ENCODE measurements at places on chromosomes 11 and 22.

DNA sequence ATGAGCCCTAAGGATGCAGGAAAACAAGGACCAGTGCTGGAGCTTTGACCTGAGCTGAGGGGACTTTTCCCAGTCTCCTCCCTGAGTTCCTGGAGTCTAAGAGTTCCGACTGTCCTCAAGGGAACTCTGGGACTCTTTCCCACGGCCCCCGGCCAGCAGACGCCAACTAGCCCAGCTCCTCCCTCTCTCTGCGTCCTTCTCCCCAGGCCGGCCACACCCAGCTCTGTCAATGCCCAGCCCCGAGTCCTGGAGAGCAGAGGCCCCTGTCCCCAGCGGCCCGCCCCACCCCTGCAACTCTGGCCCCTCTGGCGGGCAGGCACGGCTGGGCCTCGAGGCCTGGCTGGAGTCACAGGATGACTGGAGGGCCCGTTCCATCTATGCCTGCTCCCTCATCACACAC lies 29.8 kb downstream of the NECTIN1 start:
- DNase-seq = no peak

GRCh38 chr11:23988381-23989006 lies 508.4 kb upstream of the LUZP2 start:
- no peak for DNase-seq

GRCh38 chr11:84691830-84692229 lies 935.3 kb downstream of the DLG2 start:
- no peak for DNase-seq

DNA sequence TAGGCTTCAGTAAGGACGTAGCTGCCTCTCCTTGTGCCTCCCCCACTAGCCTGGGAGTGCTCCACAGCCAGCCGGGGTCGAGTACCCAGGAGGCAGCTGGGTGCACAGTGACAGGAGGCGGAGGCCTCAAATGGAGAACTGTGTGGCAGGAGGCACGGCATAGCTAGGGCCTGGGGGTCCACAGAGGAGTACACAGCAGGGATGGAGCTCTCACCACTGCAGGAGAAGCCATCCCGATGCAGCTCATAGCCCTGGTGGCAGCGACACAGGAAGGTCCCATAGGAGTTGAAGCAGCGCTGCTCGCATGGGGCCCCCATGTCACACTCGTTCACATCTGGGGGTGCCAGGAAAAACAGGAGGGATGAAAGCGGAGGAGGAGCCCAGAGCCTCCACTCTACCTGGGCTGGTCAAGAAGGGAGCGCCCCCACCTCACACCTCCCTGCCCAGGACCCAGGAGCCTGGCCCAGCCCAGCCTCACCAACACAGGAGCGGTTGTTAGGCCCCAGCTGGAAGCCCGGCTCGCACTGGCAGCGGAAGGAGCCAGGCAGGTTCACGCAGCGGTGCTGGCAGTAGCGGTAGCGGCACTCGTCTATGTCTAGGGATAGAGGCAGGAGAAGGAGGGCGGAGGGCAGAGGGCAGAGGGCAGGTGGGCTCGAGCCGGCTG lies 2.8 kb downstream of the EFEMP2 start:
- no peak for DNase-seq

DNA sequence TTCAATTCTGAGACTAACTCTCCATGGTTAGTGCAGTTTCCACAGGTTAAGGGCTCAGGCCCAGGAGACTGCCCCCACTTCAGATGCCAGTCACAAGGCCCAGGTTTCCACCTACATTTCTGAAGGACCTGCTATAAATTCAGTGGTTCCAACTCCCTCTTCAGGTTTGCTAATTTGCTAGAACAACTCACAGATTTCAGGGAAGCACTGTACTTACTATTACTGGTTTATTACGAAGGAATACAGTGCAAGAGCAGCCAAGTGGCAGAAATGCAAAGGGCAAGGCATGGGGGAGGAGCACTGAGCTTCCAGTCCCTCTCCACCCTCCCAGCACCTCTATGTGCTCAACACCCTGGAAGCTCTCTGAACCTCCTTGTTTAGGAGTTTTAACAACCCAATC lies 39.3 kb upstream of the SPON1 start:
- no peak for DNase-seq
